T-helper 17 cell (primary cell): ENCODE measurements at places on chromosomes 16 and 17.

- no peak for DNase-seq
These were observed 648.5 kb upstream of the RBFOX1 start for GRCh38 chr16:6684076-6684673.

GRCh38 chr17:13862346-13862745, 207.0 kb upstream of the COX10 start:
- DNase-seq, result no peak

- no peak for DNase-seq
These were observed 27.5 kb downstream of the ZCCHC14 start for GRCh38 chr16:87465306-87465705.

DNA sequence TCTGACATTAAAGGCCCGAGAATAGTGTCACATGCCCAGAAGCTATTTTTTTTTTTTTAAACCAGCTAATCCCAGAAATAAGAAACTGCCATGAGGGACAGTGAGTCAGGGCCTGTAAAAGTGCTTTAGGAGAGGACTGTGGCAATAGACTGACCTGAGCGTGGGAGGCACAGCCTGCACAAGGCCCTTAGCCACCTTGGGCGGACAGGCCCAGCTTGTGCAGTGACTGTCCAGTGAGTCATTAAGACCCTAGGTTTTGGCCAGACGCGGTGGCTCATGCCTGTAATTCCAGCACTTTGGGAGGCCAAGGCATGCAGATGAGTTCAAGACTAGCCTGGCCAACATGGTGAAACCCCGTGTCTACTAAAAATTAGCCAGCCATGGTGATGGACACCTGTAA, 343.0 kb upstream of the ZFHX3 start:
- DNase-seq, result no peak

DNA sequence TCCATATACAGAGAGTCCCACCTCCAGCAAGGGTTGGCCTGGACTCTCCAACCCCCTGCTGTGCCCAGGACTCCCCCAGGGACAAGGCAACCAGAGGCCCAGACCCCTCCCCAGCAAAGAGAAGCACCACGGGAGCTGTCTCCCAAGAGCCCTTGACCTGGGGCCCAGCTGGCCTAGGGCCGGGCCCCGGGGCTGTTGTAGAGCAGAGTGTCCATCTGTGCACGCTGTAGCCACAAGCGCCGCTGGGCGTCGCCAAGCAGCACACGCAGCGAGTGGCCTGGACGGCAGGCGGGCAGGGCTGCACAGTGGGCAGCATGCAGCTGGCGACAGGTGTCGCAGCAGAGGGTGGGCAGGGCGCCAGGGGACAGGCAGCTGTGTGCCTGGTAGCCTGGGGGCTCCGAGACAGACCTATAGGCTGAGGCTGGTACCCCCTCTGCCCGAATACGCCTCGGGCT, 4.3 kb downstream of the SPATA2L start:
- DNase-seq, result no peak

GRCh38 chr16:31485571-31485970, 2.6 kb downstream of the SLC5A2 start:
- no peak for DNase-seq

GRCh38 chr17:44948315-44948795, 782 bp upstream of the KIF18B start:
- no peak for DNase-seq

DNA sequence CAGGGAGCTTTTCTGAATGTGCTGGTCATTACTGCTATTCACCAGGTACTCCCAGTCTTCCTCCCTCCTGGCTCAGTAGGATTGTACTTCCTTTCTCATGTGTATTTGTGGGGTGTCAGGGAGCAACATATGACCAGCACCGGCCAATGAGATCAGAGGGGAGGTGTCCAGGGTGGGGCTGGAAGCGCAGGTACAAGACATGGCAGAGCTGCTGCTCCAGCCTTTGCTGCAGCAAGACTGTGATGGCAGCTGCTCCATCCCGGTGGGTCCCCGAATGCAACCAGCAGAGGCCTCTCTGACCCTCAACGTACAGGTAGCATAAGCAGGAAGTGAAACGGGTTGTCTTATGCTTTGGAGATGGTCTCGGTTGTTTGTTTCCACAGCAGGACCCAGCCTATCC, 53.8 kb upstream of the CACNG5 start:
- DNase-seq, result no peak

DNA sequence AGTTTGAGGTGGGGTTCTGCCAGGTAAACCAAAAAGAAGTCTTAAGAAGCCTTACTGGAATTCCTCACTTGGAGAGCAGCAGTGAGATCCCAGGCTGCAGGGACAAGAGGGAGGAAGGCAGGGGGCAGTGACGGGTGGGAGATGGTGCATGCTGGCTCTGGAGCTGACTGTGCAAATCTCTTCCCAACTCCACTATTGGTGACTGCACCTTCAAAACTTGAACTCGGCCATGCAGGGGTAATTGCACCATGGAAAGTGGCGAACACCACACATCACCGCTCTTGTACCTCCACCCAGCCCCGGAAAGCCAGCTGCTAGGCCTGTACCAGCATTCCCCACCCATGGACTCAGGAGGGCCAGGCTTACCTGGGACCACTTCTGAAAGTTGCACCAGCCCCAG, 51.4 kb upstream of the CDR2 start:
- no peak for DNase-seq

DNA sequence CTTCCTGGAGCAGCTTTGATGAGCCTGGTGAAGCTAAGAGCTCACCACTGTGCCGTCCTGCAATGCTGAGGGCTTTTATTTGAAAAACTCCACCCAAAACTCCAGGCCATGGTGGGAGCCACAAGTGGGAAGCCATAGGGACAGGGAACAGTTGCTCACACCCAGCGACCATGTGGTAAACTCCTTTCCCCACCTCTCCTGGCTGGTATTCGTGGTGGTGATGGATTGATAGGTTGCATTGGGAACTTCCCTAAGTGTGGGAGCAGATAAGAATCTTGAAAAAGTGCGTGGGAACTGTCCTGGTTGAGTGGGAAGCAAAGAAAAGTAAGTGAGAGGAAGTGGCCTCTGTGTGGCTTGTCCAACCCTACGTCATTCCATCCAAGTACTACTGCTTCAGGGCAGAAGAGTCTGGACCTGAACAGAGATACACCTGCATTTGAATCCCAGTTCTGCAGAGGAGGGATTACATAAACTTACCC, at the start of gene CCL1:
Gene CCL1, minus strand, starts transcription at position 51 of the 479 bp plus-strand sequence. CDS start 72 bp downstream, outside the sequence.
- no peak for DNase-seq

- no peak for DNase-seq
These were observed 33.1 kb downstream of the ZNF423 start for GRCh38 chr16:49822649-49823370.

- DNase-seq, result no peak
These were observed 77.4 kb downstream of the LMF1 start for GRCh38 chr16:893360-893759.

GRCh38 chr17:82776454-82776853, 24.6 kb downstream of the TBCD start:
- no peak for DNase-seq

- DNase-seq, result no peak
These were observed 6.8 kb downstream of the RAB40B start for GRCh38 chr17:82691714-82692113.

GRCh38 chr17:79932451-79933306, 93.4 kb upstream of the CBX4 start:
- no peak for DNase-seq

GRCh38 chr17:48530887-48531272, at the start of gene HOXB1:
Gene HOXB1, minus strand, starts transcription at chr17:48531011. Its CDS starts 107 bp downstream, at chr17:48530904.
- no peak for DNase-seq

- DNase-seq, result no peak
These were observed 184.8 kb upstream of the ZFHX3 start for GRCh38 chr16:73232555-73233328.

DNA sequence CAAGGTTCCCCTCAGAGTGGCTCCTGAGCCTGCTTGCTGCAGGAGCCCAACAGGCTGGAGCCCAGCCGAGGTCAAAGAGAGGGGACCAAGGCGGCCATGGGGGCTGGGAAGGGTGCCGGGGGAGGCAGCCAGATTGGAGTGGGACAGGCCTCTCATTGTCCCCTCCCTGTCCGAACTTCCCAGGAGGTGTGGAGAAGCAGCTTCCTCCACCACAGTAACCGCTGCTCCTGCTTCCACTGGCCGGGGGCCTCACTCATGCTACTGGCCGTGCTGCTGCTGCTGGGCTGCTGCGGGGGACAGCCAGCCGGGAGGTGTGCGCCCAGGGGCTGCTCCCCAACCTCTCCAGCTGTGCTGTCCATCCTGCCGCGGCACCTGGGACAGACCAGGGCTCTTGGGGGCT, 29.3 kb downstream of the TMEM94 start:
- DNase-seq, result no peak

DNA sequence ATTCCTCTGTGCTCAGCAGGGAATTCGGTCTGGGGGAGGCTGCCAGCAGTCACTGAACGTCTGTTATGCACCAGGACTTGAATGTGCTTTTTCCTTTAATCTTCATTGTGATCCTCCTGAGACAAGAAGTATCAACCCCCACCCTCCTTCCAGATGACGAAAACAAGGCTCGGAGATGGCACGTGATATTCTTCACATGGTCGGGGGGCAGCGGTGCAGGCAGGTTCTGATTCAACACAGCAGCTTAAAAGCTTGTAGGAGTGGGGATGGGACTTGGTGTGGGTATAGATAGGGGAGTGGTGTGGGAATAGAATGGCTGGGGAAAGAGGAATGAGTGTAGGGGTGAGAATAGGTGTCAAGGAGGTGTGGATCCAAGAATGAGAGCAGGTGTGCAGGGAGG, 6.4 kb downstream of the NECAB2 start:
- no peak for DNase-seq

DNA sequence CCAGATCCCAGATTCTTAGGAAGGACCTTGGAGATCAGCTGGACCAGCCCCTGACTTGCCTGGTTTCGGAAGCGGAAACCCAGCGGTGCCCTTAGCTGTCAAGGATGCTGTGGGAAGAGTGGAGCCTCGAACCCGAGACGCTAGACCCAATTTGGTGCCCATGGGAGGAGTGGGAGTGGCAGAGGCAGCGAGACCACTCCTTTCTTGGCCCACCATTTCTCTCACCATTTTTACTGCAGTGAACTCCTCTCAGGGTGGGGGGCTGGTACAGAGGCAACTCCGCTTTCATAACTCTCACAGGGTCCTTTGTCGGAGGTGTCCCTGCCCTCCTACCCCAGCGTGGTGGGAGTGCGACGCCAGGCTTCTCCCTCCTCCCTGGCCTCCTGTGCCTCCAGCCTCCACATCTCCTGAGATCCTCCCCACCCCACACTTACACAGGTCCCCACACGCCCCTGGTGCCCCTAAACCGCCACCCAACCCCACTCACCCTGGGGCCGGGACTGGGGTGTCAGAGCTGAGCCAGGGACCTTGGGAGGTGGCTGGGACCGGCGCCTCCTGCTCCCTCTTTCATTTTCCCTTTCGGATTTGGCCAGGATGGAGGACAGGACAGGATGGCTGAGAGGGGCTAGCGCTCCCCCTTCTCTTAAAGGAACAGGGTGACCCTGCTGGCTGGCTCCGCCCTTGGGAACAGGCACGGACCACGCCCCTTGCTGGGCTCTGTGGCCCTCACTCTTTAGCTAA, at the start of gene GJD3:
Gene GJD3, minus strand, starts transcription at position 617 of the 741 bp plus-strand sequence. CDS start 922 bp downstream, outside the sequence.
- no peak for DNase-seq

- no peak for DNase-seq
These were observed 12.7 kb upstream of the FOXF1 start for GRCh38 chr16:86497551-86498021.

- DNase-seq, result no peak
These were observed 12.1 kb upstream of the TBX21 start for GRCh38 chr17:47720754-47721533.

GRCh38 chr17:39753514-39754160, 15.9 kb downstream of the GRB7 start:
- DNase-seq, result peak; percentile 69

GRCh38 chr16:30715750-30716445, 16.9 kb downstream of the SRCAP start:
- DNase-seq, result no peak

DNA sequence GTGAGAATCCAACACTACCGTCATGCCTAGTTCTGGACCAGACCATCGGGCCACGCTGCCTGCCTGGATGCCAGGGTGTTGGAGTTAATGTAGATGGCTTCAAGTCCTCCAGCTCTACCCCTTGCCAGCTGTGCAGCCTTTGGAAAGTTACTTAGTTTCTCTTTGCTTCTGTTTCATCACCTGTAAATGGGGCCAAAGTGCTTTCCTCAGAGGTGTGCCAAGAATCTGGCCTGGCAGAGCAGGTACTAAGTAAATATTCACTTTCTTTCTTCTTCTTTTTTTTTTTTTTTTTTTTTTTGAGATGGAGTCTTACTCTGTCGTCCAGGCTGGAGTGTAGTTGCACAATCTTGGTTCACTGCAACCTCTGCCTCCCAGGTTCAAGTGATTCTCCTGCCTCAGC, 159.5 kb upstream of the RPL38 start:
- DNase-seq, result no peak

GRCh38 chr17:46916211-46916610, 6.7 kb upstream of the GOSR2 start:
- DNase-seq, result no peak

DNA sequence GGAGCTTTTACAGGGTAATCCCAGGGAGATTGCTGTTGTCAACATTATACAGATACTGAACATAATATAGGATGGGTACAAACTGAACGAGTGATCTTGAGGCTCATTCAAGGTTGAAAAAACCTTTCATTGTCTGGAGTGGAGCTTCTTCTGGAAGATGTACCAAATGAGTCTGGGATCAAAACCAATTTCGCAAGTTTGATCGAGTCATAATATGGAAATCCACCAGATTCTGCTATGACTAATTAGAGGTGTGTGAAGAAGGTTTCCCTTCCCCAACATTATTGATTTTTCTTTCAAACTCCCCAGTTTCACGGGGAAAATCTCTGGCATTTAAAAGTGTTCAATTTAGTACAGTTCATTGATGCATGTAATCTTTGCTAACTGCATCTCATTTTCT, 324.1 kb downstream of the ZFHX3 start:
- no peak for DNase-seq

GRCh38 chr17:59890720-59891119, 2.0 kb downstream of the TUBD1 start:
- no peak for DNase-seq

DNA sequence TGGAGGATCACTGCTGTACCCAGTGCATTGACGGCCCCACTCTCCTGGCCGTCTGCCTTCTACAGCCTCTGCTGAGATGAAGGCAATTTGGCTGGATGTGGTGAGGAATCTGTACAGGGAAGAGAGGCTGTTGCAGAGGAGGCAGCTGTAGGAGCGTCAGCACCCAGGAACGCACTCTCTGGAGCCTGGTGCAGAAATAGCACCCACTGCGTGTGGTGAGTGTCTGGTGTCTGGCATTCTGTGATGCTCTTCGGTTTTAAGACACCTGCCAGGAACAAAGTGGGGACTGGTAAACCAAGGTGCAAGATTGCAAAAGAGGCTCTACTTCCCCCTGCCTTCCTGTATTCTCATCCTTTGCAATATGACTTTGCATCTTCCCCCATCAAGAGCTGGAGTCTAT, 187.5 kb upstream of the SDK2 start:
- no peak for DNase-seq

DNA sequence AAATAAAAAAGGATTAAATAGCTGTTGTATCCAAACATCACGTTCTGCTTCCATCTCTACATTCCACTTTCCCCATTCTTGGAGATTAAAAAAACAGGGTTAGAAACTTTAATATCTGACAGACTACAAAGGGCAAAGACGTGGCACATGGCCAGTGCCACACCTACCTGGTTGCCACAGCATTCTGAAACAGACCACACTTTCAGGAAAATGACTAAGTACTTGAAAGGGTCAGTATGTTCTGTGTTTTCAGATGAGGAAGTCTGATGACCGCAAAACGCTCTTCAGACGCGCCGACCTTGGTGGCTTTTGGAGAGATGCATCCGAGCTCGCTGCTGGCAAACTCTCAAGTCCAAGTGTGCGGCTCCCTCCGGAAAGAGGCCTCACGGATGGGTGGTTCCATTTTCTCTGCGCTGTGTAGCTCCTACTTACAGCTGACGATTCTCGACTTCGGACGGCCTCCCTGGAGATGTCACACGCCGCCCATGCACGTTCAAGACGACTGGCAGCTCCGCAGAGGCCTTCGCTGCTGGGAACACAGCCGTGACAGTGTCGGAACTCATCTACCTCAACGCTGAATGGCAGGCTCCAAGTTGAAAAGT, 15.5 kb downstream of the MAP1LC3B start:
- no peak for DNase-seq
